ACHN (cell line): ENCODE measurements at places on chromosomes 16 and 17.

DNA sequence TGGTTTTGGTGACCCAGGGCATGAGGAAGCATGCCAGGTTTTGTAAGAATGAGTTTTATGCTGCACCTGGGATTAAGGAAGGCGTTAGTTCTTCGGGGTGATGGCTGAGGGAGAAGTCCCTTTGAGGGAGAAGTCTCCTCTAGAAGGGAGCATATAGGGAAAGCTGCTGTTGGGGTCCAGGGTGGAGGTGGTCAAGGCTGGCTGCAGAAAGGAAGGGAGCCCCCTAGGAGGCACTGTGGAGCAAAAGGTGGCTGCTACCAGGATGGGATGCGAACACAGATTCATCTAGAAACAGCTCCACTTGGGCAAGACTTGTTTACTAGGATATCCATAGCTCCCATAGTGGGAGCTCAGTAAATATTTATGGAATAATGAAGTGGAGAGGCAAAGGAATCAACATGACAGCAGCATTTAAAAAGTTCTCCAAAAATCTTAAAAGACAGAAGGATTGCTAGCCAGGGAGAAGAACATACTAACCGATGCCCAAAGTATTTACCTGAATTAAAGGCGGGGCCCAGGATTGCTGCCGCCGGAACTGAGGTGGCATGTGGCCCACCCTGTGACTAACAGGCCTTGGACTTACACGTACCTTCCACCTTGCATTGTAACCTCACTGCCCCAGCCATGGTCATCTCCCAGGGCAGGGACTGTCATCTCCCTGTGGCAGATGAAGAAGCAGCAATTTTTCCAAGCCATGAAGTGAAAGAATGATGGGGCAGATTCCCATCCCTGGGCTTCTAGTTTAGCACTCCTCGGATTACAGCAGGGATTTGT, 7.1 kb upstream of the LPCAT2 start:
- peak; percentile 15 for DNase-seq

GRCh38 chr17:65184235-65184959, 47.2 kb downstream of the RGS9 start:
- DNase-seq: no peak

DNA sequence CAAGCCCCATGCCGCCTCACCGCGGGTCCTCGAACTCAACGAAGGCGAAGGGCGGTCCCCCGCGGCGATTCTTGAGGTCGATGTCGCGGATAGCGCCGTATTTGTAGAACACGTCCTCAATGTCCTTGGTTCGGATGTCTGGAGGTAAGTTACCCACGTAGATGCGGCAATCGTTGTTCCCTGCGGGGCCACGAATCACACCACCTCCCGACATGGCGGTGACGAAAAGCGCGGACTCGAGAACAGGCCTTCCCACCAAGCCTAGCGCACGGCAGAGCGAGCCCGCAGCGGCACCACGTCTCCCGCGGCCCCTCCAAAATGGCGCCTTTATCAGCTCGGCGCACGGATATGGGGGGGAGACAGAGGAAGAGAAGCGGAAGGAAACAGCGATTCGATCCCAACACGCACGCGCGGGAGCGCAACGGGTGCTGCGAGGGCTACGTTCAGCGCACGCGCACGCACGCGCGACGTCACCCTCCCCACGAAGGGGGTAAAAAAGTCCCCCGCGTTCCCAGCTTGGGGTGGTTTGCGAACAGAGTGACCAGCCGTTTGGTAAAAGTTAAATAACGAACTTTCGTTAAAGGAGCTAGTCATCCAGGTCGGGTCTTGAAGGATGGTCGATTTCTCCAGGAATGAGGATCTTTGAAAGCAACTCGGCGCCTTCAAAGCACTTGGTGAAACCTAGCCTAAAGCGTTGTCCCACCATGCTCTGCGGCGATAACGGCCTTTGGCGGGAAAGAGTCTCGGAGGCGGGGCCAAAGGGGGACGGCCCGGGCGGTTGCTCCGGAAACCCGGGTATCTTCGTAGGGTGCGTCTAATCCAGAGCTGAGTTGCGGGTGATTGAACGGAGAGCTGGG, at the start of gene SRSF1:
SRSF1 (minus strand) TSS at position 323 of the 857 bp plus-strand sequence; CDS start at position 214, 109 bp downstream.
- peak; percentile 99 for DNase-seq

DNA sequence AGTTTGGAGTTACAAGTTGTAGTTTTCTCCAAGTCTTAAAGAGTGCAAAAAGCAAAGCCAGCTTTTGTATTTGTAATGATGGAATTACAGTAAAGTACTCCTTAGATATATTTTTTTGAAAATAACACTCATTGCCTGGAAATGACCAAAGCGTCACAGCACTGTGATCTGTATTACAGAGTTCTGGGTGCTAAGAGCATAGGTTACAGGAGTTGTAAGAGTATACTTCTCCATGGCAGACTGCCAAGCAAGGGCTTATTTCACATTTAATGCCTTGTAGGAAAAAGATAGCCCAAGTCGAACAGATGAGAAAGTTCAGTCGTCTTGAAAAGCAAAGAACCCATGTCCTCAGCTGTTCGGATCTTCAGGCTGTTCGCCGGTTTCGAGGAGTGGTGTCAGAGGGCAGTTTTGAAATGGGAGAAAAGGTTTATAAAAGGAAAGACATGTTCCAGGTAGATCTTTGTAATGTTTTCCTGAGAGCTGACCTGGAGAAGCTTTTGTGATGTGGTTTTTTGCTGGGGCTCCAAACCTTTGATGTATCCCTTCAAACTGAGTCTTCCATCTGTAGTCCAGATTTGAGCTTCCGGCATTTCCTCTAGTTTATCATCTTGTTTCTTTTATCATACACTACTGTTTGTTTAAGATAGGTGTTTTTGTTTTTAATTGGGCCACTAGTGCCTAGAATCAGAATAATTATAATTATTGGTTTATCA, 41.3 kb downstream of the ERCC4 start:
- DNase-seq: no peak

DNA sequence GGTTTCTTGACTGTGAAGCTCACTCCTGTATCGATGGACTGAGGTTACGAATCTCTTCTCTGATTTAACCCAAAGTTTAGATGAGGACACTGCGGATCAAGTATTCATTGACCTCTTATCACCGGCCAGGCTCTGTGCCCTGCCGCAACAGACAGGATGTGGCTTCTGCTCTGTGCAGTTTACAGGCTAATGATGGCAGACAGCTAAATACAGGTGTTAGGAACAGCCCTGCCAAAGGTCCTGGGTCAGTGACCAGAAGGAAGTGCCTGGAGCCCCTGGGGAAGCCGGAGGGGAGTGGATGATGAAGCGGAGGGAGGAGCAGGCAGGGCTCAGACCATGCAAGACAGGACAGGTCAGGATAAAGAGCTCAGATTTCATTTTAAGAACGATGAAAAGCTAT, 44.4 kb downstream of the HAPSTR1 start:
- DNase-seq: peak; percentile 32

GRCh38 chr17:49612726-49613125, 37.1 kb downstream of the NXPH3 start:
- DNase-seq: peak; percentile 62

- no peak for DNase-seq
These were observed 13.0 kb downstream of the MRPL27 start for GRCh38 chr17:50359998-50360461.

- no peak for DNase-seq
These were observed 20.1 kb upstream of the PIRT start for GRCh38 chr17:10857976-10858375.
